ENCODE measurements at places on chromosomes 4 and X. TPM values are rescaled to one million over a fixed set of nuclear protein-coding genes. Genes with fewer than 3 reads are reported as not detected.

EMD gene
- total RNA-seq, result 24.0 TPM

SH3RF1 gene
- 20.4 TPM for total RNA-seq

USP46 gene
- total RNA-seq, result 15.3 TPM

NEUROG2 gene
- not detected for total RNA-seq

RADX gene
- 2.8 TPM for total RNA-seq

ETNPPL gene
- total RNA-seq, result not detected

SRPX gene
- total RNA-seq, result 42.0 TPM

CYP2U1 gene
- total RNA-seq, result 5.9 TPM

CENPI gene
- total RNA-seq, result 8.9 TPM

PHKA1 gene
- total RNA-seq, result 3.9 TPM

SPANXB1 gene
- total RNA-seq, result not detected

DSPP gene
- total RNA-seq, result not detected

SCD5 gene
- 15.5 TPM for total RNA-seq

- no peak for DNase-seq
Measured at GRCh38 chr4:134762053-134762452, 560.5 kb upstream of the PABPC4L start.

GRCh38 chr4:73663576-73663975, 43.3 kb upstream of the RASSF6 start:
- no peak for DNase-seq

- no peak for DNase-seq
Measured at GRCh38 chr4:102850370-102850769, 18.4 kb upstream of the CISD2 start.

- peak; percentile 0 for DNase-seq
Measured at GRCh38 chrX:80578517-80579105, 158.4 kb downstream of the TENT5D start.

GRCh38 chrX:139967300-139967699, 2.0 kb upstream of the CXorf66 start:
- DNase-seq, result no peak

DNA sequence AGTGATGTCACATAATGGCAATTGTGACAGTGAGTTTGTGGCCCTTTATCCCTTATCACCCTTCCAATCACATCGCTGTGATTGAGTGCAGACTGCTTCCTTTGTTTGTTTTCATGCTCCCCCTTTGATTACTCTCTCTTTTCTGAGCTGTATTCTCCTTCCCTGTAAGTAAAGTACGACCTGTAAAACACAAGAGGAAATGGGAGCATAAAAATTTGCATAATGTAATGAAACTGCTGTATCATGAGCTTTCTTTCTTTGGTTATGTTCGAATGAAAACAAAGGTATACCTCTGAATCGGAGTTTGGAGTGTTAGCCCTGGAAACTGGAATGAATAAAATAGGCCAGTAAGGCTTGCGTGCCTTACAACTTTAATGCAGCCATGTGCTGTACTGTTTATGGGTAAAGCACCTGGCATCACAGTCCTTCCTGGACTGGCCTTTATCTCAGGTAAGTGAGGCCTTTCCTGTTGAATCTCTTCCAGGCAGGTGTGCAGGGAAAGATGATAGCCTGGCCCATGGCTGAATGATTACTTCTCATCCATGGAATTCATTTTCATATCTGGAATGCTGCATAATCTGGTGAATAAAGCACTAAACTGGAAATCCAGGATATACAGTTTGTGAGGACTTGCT, 26.6 kb upstream of the HS3ST1 start:
- no peak for DNase-seq

DNA sequence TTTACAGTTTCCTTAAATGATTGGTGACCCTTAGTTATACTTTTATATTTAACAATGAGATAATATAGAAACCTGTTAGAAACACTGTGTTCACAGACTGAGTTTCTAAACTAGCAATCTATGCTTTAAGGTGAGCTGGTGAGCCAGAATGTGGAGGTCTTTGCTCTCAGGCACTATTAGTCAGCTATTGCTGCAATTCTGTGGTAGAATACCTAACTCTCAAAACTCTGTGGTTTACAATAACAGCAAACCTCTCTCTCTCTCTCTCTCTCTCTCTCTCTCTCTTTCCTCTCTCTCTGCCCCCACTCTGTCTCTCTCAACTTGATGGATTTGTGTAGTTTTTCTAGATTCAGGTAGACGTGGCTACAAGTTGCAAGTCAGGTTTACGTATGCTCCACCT, 17.6 kb upstream of the LCORL start:
- DNase-seq, result no peak

DNA sequence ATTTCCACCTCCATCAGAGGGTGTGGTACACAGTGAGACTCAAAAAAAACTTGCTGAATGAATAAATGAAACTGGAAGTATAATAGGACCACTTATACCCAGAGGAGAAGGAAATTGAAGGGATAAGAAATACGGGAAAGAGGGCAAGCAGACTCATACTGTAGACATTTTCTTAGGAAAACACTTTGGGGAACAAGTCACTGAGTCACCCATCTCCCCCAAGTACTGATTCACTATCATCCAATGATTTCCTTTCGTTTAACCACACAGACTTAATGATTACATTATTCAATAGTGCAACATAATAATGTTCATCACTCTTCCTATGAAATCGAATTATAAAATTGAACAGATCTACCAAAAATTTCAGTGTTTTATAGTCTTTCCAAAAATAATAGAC, 97.1 kb downstream of the LDB2 start:
- no peak for DNase-seq

DNA sequence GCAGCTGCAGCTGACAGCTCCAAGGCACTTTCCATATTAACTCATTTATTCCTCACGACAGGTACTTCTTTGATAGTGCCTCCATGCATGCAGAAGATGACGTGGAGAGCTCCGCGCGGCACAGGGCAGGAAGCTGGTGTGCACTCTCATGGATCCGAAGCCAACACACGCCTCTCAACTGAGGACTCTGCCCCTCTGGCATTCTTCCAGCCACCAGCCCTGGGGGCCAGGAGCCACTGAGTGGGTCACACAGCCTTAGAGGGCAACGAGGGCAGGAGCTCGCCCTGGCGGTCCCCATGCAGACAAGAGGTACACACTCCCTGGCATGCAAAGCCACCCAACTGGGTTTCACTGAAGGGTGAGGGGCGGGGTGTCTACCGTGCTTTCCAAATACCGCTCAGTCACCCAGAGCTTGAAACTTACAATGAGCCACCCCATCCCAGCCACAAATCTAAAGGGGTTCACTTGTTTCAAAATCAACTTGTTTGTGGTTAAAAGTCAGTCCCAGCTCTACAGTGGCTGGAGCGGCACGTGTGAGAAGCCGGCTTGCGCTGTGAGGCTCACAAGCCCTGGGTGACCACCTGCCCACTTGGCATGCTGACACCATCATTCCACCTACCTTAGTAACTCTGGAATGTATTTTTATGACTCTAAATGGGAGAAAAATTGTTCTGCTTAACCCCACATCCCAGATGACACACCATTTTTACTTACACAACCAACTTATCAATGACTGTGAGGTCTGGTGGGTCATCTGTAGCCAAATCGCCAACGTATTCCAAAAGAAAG, 16.2 kb downstream of the NOP14 start:
- no peak for DNase-seq

- DNase-seq, result no peak
Measured at GRCh38 chrX:148728901-148729300, 228.5 kb downstream of the AFF2 start.

DNA sequence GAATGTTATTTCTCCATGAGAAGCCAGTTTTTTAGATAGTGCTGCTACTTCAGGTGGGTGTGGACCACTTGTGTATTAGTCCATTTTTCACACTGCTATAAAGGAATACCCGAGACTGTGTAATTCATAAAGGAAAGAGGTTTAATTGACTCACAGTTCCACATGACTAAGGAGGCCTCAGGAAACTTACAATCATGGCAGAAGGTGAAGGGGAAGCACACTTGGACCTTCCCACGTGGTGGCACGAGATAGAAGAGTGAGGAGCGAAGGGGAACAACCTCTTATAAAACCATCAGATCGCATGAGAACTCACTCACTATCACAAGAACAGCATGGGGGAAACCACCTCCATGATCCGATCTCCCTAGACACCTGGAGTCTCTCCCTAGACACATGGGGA, 3.4 kb upstream of the PPID start:
- DNase-seq, result no peak

- DNase-seq, result no peak
Measured at GRCh38 chrX:25755194-25755593, 382.9 kb upstream of the MAGEB18 start.

DNA sequence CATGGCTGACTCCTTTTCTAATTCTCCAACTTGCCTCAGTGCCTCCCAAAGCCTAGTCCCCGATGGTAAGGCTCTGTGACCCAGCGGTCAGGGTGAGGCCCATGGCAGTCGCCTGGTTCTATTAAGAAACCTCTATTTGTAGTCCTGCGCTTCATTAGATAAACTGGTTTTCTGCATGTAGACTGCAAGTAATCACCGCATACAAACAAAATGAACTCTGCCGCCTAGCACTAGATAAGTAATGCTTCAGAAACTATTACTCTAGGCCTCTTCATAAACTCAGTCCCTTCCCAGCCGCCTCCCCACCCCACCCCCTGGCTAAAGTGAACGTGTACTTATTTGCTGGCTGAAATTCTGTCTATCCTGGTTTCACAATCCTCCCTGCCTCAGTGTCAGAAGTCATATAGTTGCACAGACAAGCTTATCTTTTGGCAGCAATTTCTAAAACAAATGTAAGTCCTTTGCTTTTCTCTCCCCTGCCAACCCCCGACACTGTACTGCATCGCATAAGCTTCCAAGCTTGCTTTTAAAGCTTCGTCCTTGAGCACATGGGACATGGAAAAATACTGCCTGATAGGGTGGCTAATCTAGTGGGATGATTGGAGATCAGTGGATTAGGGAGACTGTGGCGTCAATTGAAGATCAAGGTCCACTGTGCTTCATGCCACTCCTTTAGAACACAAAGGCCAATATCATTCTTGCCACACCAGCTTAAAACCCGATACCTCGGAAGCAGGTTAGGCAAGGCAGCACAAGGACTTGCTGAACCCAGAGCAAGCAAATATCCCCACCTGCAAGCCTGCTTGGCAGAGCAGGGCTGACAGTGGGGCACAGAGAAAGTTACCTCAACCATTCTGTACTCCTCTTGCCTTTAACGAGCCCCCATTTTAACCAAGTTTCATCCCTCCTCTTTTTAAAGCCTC, 125.8 kb downstream of the IRF2 start:
- peak; percentile 41 for DNase-seq

GRCh38 chr4:125750828-125751466, 436.2 kb downstream of the FAT4 start:
- no peak for DNase-seq

- DNase-seq, result no peak
Measured at GRCh38 chrX:152733261-152733975, at the start of the genes CSAG1 and MAGEA12. TSS of gene CSAG1 (minus strand) at chrX:152733721. CDS start at chrX:152732460, 1,261 bp downstream. TSS of gene MAGEA12 (plus strand) at chrX:152733757. CDS start at chrX:152736162, 2,405 bp downstream.

DNA sequence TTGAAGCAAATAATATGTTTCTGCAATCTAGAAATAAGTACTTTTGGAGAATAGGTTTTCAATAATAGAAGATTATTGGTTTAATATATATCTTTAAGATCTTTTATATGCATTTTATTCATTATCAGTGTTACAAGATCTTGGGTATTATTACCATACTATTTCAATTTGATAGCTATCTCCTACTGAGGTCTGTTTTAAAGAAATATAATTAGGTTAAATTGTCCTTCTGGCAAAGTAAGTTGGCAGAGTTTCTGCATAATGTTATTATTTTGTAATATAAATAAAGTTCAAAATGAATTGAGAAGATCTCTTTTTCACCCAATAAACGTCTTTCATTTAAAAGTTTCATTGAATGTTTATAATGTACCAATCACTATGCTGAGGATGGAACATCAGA, 443.7 kb downstream of the FAT4 start:
- no peak for DNase-seq

DNA sequence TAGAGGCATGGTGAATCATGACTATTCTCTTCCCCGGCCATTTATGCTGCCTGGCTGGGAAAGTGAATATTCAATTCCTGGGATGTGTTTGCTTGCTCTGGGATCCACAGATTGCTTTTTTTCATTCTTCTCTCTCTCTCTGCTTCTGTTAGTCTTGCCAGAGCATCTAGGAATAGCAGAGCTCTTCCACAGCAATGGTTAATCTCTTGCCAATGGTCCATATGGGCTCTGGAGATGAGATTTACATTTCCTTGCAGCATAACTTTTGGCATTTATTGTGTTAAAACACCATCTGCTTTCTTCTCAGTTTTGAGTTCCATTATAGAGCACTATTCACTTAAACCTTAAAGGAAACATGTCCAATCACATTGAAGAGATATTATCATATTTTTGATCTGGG, 59.2 kb upstream of the GUCY1A1 start:
- DNase-seq, result no peak

DNA sequence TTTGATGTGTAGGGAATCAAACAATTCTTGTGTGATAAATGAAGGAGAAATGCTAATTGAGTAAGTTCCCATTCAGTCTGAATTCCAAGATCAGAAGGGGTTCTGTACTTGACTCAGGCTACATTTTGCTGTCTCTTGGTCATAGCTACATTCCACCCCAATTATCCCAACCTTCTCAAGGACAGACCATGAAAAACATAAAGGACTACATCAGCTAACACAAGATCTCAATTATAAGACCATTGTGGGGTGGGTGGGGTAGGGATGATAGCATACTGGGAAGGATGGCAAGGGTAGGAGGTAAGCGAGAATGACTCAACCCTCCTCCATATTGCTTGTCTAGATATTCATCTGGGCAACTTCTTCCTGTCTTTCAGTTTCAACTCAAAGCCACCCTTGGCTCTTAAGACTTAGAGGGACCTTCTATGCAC, 87.4 kb upstream of the ETNPPL start:
- DNase-seq, result no peak

- DNase-seq, result peak; percentile 67
Measured at GRCh38 chr4:137531168-137531985, 917 bp downstream of the PCDH18 start.

DNA sequence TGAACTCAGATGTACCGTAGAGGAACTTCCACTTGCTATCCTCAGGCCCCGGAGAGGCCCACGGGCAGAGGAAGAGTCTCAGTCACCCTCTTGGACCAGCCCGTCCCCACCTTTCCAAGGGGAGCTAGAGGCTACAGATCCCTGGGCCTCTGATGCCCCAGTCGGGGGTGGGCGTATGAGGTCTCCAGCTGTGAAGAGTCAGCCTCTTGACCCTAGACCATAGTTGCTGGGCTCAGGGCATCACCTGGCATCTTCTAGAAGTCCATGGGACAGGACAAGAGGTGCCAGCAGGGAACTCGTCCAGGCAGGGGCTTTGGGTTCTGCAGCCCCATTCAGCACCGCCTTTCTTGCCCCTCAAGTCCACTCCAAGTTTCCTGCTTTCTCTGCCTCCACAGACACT, 11.6 kb downstream of the SASH3 start:
- DNase-seq, result no peak

DNA sequence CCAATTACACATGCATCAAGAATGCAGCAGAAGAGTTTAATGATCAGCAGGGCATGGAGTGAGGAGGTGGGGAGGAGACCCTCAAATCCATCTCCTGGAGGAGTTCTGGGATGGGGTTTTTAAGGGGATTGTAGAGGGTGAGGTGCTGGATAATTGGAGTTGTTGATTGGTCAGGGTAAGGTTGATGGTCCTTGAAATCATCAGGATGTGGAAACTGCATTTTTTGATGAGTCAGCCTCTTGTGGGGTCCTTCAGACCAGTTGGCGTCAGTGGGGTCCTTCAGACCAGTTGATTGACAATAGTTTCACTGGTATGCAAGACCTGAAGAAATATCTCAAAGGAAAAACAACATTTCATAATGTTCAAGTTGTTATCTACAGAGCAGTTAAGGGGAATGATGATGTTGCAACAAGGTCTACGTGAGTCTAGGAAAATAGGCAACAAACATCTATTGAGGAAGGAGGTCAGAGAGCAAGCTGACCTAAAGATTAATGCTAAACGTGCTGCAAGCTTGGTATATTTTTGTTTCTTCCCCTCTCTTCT, 88.3 kb downstream of the NRK start:
- no peak for DNase-seq

- DNase-seq, result peak; percentile 72
Measured at GRCh38 chr4:108030332-108030731, 40.6 kb downstream of the HADH start.
